Activated CD8-positive, alpha-beta memory T cell treated with anti-CD3 and anti-CD28 coated beads, Interleukin-2, amount 10 ng/mL, durations not matched to agents 7 days and 5 days (primary cell): ENCODE measurements at places on chromosomes 16 and 17. TPM values are rescaled to one million over a fixed set of nuclear protein-coding genes. Genes with fewer than 3 reads are reported as not detected.

The PLA2G10 gene
- total RNA-seq: not detected

The CBFA2T3 gene
- 0.21 TPM for total RNA-seq

The TAC4 gene
- not detected for total RNA-seq

The PERCC1 gene
- 0.33 TPM for total RNA-seq

The ST6GALNAC1 gene
- total RNA-seq: not detected

The CDH16 gene
- total RNA-seq: not detected

The PRSS8 gene
- total RNA-seq: not detected

The KRTAP4-3 gene
- total RNA-seq: not detected
